Peyer's patch (tissue), 4 donors: ENCODE measurements at places on chromosomes 1 and 21. TPM values are rescaled to one million over a fixed set of nuclear protein-coding genes. Genes with fewer than 3 reads are reported as not detected.

- DNase-seq = peak; percentile 89
These were observed 5.4 kb downstream of the TFF3 start for GRCh38 chr21:42309753-42310213.

Gene LCE3D
- total RNA-seq = not detected

DNA sequence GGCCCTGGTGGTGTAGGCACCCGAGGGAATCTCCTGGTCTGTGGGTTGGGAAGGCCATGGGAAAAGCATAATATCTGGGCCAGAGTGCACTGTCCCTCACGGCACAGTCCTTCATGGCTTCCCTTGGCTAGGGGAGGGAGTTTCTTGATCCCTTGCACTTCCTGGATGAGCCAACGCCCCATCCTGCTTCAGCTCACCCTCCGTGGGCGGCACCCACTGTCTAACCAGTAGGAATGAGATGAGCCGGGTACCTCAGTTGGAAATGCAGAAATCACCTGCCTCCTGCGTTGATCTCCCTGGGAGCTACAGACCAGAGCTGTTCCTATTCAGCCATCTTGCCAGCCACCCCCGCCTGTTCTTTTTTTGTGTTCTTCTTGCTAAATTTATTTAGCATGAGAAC is 134.4 kb downstream of the LEPR start:
- DNase-seq = no peak

- no peak for DNase-seq
These were observed 130.4 kb downstream of the RERE start for GRCh38 chr1:8687039-8687438.

DNA sequence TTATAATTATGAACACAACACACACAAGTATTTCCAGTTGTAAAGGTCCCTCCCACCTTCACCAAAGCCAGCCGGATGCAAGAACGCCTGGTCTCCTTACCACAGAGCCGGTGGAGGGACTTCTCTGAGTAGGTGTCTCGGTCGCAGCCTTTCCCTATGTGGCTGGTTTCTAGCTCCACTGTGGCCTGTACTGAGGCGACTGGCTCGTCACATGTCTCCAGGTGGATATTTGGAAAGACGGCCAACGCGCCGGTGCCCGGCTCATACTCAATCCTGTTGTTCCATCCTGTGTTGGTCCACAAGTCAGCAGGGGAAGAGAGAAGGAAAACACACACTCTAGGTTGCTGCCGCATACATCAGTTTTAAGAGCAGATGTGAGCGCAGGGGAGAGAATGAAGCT is 74.4 kb downstream of the CLSTN1 start:
- no peak for DNase-seq

- no peak for DNase-seq
These were observed 12.0 kb upstream of the SLAMF6 start for GRCh38 chr1:160534823-160535605.

DNA sequence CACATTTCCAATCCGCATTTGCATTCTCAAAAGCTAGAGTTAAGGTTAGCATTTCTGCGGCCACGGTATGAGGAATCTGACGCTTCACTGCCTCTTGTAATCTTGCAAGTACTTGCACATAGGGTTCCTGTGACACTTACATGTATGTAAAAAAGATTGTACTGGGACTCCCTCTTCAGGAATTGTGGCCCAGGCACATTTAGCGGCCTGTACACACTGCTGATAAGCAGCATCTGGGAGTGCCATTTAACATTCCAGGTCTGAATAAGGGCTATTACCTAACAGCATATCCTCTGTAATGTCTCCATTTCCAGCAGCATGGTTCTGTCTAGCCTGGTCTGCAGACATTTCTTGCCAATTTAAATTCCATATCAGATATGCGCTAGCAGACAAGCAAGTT is 75.7 kb downstream of the AXDND1 start:
- no peak for DNase-seq

Gene RNU1-2
- total RNA-seq = under 0.01 TPM

Gene HEYL
- total RNA-seq = 5.8 TPM

GRCh38 chr1:115544131-115544530 is 97.6 kb upstream of the VANGL1 start:
- no peak for DNase-seq

GRCh38 chr21:31629972-31630711 is 29.4 kb upstream of the SOD1 start:
- no peak for DNase-seq

DNA sequence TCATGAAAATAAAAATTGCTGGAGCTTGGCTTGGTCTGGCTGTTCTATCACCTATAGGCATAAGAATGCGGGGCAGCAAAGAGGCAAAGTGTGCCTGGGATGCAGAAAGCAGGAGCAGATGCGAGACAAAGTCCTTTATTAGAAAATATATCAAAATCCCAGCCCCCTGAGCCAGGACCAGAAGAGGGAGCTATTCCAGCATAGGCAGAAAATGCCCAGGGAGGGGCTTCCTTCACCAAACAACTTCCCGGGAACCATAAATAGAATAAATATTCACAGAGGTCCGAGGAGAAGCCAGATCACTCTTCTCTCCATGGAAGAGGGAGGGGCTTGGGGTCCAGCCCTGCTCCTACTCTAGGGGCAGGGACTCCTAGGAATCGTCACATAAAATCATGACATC is 5.0 kb downstream of the PPOX start:
- no peak for DNase-seq

Gene RCSD1
- total RNA-seq = 6.7 TPM

GRCh38 chr1:198258491-198258890 is 101.7 kb downstream of the NEK7 start:
- DNase-seq = no peak

Gene VSIG8
- 0.85 TPM for total RNA-seq
